ENCODE measurements at places on chromosomes 6 and 20.

DNA sequence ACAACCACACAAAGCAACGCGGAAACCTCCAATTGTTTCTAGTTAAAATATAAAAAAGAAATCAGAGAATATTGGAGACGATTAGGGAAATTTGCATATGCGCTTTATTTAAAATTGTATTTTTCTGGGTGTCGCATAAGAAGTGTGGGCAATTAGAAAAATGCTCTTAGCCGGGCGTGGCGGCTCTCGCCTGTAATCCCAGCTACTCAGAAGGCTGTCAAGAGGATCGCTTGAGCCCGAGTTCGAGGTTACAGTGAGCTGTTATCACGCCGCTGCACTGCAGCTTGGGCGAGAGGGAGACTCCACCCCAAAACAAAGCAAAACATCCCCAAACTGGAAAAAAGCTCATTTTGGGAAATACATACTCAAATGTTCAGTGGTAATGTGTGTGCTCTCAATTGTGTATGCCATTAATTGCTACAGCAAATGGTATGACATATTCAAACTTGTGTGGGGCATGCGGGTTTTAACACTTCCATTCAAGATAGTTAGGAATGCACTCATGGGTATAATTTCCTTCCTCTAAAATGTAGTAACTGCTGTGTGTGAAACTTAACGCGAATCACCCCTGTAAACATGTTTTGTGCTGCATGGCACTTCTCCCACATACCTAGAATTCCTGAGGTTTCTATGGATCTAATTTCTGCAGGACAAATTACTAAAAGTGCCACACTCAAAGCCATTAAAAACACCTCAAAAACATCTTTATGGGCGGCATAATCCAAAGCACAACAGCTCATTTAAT lies 54.7 kb upstream of the HFE start:
- peaks cover 73% of the 10 kb centered on the region for H3K4me1 ChIP-seq
- DNase-seq = peak; percentile 59
- peak overlapping the region; percentile 96 for H3K4me3 ChIP-seq
- no peaks in the 10 kb centered on the region for H3K27me3 ChIP-seq

- no peak overlapping the region for H3K4me3 ChIP-seq
- H3K27me3 ChIP-seq = peaks cover 38% of the 10 kb centered on the region
- H3K27ac ChIP-seq = no peak overlapping the region
- no peak for DNase-seq
- H3K36me3 ChIP-seq = no peaks in the 10 kb centered on the region
- no peaks in the 10 kb centered on the region for H3K4me1 ChIP-seq
Measured at GRCh38 chr6:46186583-46186982, 15.8 kb upstream of the ENPP5 start.

DNA sequence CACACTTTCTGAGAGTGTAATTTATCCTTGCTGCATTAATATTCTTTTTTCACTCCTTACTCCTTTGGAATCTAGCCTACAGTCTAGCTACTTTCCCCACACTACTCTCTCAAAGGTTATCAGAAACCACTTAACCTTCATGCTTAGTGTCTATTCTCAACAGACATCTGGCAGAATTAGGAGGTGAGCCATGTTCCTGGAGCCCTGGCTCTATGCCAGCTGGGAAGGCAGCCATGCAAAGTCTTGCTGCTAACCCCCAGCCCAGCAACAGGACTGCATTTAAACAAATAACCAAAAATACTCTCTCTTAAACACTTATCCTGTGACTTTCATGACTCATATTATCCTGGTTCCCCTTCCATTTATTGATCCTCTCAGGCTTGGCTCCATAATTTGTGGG lies 260.2 kb downstream of the BCKDHB start:
- no peak overlapping the region for H3K27ac ChIP-seq
- H3K36me3 ChIP-seq = no peaks in the 10 kb centered on the region
- H3K4me3 ChIP-seq = no peak overlapping the region
- no peaks in the 10 kb centered on the region for H3K27me3 ChIP-seq
- H3K4me1 ChIP-seq = no peaks in the 10 kb centered on the region

- H3K4me3 ChIP-seq = no peak overlapping the region
- H3K27me3 ChIP-seq = no peaks in the 10 kb centered on the region
- H3K27ac ChIP-seq = no peak overlapping the region
- peaks cover 2% of the 10 kb centered on the region for H3K36me3 ChIP-seq
- no peaks in the 10 kb centered on the region for H3K4me1 ChIP-seq
Measured at GRCh38 chr20:3563133-3563532, 92.3 kb downstream of the ATRN start.

DNA sequence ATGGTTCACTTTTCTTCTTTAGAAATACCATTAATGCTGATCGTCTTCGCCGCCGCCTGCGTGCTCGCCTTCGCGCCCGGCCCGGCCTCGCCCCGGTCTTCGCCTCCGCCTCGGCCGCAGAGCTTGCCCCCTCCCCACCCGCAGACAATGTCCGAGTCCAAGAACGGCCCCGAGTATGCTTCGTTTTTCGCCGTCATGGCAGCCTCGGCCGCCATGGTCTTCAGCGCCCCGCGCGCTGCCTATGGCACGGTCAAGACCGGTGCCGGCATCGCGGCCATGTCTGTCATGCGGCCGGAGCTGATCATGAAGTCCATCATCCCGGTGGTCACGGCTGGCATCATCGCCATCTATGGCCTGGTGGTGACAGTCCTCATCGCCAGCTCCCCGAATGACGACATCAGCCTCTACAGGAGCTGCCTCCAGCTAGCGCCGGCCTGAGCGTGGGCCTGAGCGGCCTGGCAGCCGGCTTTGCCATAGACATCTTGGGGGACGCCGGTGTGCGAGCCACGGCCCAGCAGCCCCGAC lies 4.8 kb upstream of the PRPH2 start:
- H3K36me3 ChIP-seq = no peaks in the 10 kb centered on the region
- H3K4me1 ChIP-seq = peaks cover 24% of the 10 kb centered on the region
- no peak for DNase-seq
- peak overlapping the region; percentile 70 for H3K4me3 ChIP-seq
- peaks cover 3% of the 10 kb centered on the region for H3K27me3 ChIP-seq

- no peaks in the 10 kb centered on the region for H3K36me3 ChIP-seq
- peaks cover 34% of the 10 kb centered on the region for H3K4me1 ChIP-seq
- peaks cover 2% of the 10 kb centered on the region for H3K27me3 ChIP-seq
Measured at GRCh38 chr6:107617341-107617932, 127.5 kb downstream of the SOBP start.

- H3K4me1 ChIP-seq = peaks cover 96% of the 10 kb centered on the region
- peak overlapping the region; percentile 23 for H3K4me3 ChIP-seq
- peaks cover 53% of the 10 kb centered on the region for H3K36me3 ChIP-seq
- no peaks in the 10 kb centered on the region for H3K27me3 ChIP-seq
- peak; percentile 48 for DNase-seq
- H3K27ac ChIP-seq = peak overlapping the region; percentile 94
Measured at GRCh38 chr6:6656287-6656686, 67.8 kb downstream of the LY86 start.

DNA sequence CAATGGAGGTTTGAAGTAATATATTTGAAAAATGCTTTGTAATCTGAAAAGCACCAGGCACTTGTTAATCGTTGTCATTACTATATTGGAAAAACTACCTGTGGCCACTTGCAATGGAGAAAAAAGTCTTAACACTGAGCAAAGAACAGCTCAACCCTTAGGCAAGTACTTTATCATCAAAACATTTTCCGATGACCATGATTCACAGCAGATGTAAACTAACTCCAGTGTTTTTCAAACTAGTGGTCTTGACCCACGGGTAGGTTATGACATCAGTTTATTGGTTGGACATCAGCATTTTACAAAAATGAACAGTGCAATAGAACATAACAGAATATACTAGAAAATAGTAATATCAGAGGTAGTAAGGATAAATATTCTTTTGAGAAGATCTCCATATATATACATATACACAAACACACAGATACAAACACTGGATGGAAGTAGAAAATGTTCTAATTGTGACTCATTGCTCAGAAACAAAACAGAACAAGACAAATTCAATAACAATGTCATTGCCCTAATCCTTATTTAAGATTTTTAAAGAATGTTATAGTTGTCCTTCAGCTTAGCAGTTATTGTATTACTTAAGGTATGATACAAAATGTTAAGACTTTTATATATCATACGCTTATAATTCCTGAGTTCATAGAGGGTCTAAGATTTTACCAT lies 123.0 kb downstream of the PLCB1 start:
- H3K4me3 ChIP-seq = no peak overlapping the region
- H3K27me3 ChIP-seq = no peaks in the 10 kb centered on the region
- DNase-seq = no peak
- no peak overlapping the region for H3K27ac ChIP-seq
- no peaks in the 10 kb centered on the region for H3K4me1 ChIP-seq

- no peak overlapping the region for H3K27ac ChIP-seq
- peaks cover 6% of the 10 kb centered on the region for H3K27me3 ChIP-seq
- no peaks in the 10 kb centered on the region for H3K4me1 ChIP-seq
- no peaks in the 10 kb centered on the region for H3K36me3 ChIP-seq
Measured at GRCh38 chr6:131669891-131670290, 31.3 kb downstream of the OR2A4 start.

GRCh38 chr6:22664968-22665367 lies 95.6 kb downstream of the HDGFL1 start:
- no peaks in the 10 kb centered on the region for H3K36me3 ChIP-seq
- no peaks in the 10 kb centered on the region for H3K27me3 ChIP-seq
- no peak for DNase-seq

DNA sequence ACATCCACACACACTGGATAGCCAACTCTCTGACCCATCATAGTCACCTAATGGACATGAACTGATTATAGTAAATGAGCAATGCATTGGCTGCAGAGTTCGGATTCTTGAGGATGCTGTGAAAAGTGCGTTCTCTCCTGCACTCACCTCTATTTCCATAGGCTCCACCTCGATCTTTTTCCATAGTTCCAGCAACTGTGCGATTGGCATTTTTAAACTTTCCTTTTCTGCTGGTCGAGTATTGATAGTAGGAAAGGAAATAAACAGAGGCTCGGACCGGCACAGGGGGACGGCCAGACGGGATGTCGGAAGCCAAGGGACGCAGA lies 94.4 kb downstream of the RNASET2 start:
- DNase-seq = no peak
- H3K27me3 ChIP-seq = peaks cover 41% of the 10 kb centered on the region
- no peak overlapping the region for H3K27ac ChIP-seq
- H3K36me3 ChIP-seq = no peaks in the 10 kb centered on the region

DNA sequence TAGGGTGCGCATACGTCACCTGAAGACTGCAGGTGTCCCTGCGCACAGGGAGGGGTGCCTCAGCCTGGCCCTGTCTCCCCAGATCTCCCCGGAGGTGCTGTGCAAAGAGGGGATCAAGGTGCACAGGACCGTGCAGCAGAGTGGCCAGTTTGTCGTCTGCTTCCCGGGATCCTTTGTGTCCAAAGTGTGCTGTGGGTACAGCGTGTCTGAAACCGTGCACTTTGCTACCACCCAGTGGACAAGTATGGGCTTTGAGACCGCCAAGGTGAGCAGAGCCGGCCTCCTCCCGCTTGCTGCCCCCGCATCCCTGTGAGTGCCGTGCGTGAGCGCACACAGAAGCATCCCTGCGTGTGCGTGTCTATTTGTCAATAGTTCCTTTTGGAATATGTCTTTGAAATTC lies 150.7 kb downstream of the DTNBP1 start:
- DNase-seq = no peak
- no peak overlapping the region for H3K27ac ChIP-seq
- peaks cover 8% of the 10 kb centered on the region for H3K4me1 ChIP-seq
- H3K4me3 ChIP-seq = no peak overlapping the region

DNA sequence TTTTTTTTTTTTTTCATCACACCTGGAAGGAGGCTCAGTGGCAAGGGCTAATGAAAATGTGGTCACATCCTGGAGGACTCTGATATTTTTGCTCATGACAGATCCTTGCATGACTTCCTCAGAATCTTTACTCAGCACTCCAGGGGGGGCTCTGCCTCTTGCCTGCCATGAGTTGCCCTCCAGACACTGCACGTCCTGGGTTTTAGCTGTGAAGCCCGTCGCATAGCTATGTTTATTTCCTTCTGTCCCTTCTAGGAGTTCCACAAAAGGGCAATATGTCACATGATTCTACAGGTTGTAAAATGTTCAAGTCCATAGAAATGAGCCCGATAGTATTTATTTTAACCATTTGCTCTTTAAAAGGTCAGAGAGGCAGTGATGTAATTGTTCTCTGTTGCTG lies 18.2 kb downstream of the MAS1 start:
- peaks cover 19% of the 10 kb centered on the region for H3K27me3 ChIP-seq
- no peaks in the 10 kb centered on the region for H3K36me3 ChIP-seq
- H3K4me3 ChIP-seq = no peak overlapping the region

GRCh38 chr6:12886961-12887775 lies 170.6 kb downstream of the PHACTR1 start:
- no peak for DNase-seq
- H3K36me3 ChIP-seq = no peaks in the 10 kb centered on the region
- H3K4me1 ChIP-seq = no peaks in the 10 kb centered on the region
- H3K27me3 ChIP-seq = no peaks in the 10 kb centered on the region
- H3K4me3 ChIP-seq = no peak overlapping the region

- H3K4me1 ChIP-seq = no peaks in the 10 kb centered on the region
- no peak overlapping the region for H3K4me3 ChIP-seq
- DNase-seq = no peak
- H3K36me3 ChIP-seq = no peaks in the 10 kb centered on the region
Measured at GRCh38 chr6:166708460-166708859, 81.4 kb upstream of the RPS6KA2 start.

DNA sequence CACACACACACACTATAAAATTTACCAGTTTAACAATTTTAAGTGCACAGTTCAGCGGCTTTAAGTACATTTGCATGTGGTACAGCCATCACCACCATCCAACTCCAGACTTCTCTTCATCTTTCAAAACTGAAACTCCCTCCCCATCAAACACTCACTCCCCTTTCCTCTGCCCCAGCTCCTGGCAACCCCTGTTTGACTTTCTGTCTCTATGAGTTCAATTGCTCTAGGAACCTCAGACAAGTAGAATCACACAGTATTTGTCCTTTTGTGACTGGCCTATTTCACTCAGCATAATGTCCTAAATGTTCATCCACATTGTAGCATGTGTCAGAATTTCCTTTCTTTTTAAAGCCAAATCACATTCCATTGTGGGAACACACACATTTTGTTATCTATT lies 302.8 kb upstream of the FOXQ1 start:
- peaks cover 9% of the 10 kb centered on the region for H3K27me3 ChIP-seq
- H3K27ac ChIP-seq = no peak overlapping the region
- DNase-seq = no peak
- no peak overlapping the region for H3K4me3 ChIP-seq
- no peaks in the 10 kb centered on the region for H3K36me3 ChIP-seq

DNA sequence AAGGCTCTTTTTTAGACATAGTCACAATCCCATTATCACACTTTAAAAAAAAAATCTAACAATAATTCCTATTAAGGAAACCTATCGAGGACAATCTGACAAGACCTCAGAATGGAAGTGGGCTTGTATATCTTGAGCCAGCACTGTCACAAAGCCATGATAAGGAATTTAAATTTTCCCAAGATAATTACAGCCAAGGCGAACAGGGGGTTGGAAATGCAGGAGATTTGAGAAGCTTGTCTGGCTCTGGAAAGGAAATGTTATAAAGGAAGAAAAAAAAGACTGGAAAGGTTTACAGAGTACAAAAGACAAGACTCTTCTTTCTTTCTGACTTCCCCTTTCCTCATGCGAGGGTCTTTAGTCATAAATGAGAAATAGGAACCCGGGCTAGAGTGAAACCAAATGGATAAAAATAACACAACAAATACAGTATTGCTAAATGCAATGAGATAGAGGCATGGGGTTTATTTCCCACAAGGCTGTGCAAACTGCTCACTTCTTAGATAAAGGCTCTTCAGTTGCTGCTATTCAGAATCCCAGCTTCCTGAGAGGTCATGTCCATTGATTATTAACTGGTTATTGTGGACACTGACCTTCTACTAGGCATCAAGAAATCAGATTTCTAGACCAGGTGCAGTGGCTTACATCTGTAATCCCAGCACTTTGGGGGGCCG lies 13.4 kb upstream of the GHRH start:
- H3K27ac ChIP-seq = no peak overlapping the region
- no peak overlapping the region for H3K4me3 ChIP-seq
- no peaks in the 10 kb centered on the region for H3K36me3 ChIP-seq
- peaks cover 4% of the 10 kb centered on the region for H3K27me3 ChIP-seq

GRCh38 chr20:57664476-57664875 lies 44.2 kb upstream of the ZBP1 start:
- no peaks in the 10 kb centered on the region for H3K27me3 ChIP-seq
- no peak for DNase-seq
- H3K4me3 ChIP-seq = no peak overlapping the region
- no peak overlapping the region for H3K27ac ChIP-seq
- H3K36me3 ChIP-seq = no peaks in the 10 kb centered on the region

Data from activated CD4-positive, alpha-beta T cell treated with anti-CD3 and anti-CD28 coated beads, Interleukin-2, amount 10 ng/mL, durations not matched to agents 7 days and 5 days (primary cell).